Renal cortical epithelial cell (primary cell): ENCODE measurements at places on chromosomes 5 and 9.

GRCh38 chr9:98039607-98040017 lies 16.9 kb upstream of the NANS start:
- no peak for DNase-seq

DNA sequence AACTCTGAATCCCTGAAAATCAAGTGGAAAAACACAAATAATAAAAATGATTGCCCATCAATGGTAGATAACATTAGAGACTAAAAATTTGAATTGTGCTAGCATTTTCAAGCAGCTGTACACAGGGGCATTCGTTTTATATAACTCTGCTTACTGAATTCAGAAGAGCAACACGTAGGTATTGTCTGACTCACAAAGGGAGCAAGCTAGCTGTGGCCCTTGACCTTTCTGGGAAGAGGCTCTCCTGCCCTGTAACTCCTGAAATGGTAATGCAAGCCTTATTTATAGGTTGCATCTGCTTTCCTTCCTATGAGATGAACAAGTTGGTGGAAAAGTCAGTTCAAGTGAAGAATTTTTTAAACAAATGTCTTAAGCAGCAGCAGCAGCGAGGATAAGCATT lies 218.7 kb upstream of the EFNA5 start:
- DNase-seq = peak; percentile 44

DNA sequence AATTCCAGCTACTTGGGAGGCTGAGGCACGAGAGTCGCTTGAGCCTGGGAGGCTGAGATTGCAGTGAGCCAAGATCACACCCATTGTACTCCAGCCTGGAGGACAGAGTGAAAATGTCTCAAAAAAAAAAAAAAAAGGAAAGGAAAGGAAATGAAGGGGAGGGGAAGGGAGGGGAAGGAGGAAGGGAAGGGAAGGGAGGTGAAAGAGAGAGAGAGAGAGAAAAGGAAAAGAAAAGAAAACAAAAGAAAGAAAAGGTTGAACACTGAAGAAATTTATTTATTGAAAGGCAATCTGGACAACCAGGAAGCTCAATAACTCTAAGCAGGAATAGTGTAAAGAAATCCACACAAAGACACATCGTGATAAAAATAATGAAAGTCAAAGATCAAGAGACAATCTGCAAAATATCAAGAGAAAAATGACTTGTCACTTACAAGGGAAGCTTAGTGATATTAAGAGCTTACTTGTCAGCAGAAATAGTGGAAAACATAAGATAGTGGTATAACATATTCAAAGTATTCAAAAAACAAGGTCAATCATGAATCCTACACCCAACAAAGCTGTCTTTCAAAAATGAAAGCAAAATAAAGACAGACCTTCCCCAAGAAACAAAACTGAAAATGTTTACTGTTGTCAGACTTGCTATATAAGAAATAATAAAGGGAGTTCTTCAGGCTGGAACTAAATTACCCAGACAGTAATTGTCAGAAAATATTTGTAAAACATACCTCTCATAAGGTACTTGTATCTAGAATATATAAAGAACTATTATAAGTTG lies 10.9 kb upstream of the RIMOC1 start:
- no peak for DNase-seq

- DNase-seq = no peak
These were observed 21.1 kb downstream of the RGMB start for GRCh38 chr5:98794414-98795080.

- DNase-seq = no peak
These were observed 1.8 kb downstream of the COQ4 start for GRCh38 chr9:128324401-128324800.

- DNase-seq = no peak
These were observed 1026.9 kb downstream of the PTPRD start for GRCh38 chr9:9585920-9586319.

DNA sequence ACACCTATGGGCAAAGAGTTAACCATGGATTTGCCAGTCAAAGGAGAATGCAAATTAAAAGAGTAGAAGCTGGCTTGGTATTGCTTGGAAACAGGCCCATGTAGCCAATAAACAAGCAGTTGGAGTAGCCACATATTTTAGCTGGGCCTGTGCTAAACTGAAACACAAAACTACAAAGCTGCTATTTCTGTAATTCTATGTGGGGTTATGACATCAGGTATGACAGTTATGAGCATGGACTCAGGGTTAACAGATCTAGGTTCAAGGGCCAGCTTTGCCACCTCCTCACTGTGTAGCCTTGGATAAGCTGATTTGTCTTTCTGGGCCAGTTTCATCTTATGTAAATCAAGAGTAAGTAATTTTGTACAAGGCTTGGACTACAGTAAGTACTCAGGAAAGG lies 142.7 kb downstream of the PIP5K1B start:
- no peak for DNase-seq

- DNase-seq = peak; percentile 87
These were observed 164.8 kb upstream of the VCAN start for GRCh38 chr5:83306572-83307241.
